ENCODE measurements at places on chromosomes 5 and 9.

DNA sequence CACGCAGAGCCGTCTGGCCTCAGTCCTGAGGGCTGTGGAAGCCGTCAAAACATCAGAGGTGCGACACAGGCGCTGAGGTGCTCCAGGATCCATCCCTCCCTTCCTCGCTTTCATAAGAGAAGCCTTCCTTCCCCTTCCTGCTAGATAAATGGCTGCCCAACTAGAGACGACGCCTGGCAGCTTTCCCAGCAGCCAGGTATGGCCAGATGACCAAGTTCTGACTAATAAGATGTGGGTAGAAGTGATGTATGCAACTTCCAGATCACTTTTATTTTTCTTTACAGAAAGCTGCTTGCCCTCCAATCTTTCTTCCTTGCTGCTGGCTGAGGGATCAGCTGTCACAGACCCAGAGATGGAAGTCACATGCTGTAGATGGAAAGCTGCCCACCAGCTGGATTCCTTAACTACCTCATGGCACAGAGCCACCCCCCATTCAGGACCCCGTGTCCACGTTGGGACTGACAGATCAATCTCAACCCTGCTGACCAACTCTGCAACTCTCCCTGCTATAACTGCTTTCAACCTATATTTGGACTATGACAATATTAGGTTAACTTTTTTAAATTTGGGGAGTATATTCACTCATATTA lies 8.8 kb downstream of the MAPK9 start:
- no peak overlapping the region for H3K27ac ChIP-seq
- H3K36me3 ChIP-seq, result 0 out of 2 replicates have a peak, but pooled peaks cover 4% of the 10 kb centered on the region
- no peak overlapping the region for H3K4me3 ChIP-seq
- H3K4me1 ChIP-seq, result no peaks in the 10 kb centered on the region
- DNase-seq, result no peak

DNA sequence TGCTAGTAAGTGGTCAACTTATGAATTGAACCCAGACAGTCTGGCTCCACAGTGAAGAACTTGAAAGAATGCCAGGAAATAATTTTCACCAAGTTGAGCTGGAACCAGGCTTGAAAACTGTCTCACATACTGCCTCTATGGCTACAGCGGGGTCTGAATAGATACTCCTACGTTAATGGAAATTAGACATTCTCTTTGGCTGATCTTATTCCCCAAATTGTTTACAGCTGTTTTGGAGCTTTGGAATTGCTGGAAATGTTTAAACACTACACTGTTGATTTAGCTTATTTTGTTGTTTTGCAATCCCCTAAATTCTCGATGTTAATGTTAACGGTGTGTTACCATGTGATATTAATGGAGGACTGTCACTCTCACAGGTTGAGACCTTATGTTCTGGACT lies 146.4 kb downstream of the FBXL7 start:
- no peak overlapping the region for H3K27ac ChIP-seq
- DNase-seq, result no peak
- no peaks in the 10 kb centered on the region for H3K36me3 ChIP-seq
- H3K4me3 ChIP-seq, result no peak overlapping the region
- no peaks in the 10 kb centered on the region for H3K27me3 ChIP-seq

DNA sequence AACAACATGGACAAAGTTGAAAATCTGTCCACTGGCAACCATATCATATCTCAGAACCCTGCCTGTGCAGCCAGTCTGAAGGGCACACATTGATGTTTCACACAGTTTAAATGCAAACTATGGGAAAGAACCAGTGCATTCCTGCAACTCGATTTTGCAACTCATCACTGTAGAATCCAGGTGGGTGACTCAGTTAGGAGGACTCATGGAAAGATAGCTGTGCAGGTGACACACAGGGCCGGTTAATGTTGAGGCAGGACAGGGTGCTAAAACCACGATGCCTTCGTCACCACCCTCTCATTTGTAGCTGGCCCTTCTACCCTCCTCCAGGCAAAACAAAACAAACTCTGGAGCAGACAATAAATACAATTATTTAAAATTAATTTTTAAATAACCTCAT lies 62.8 kb downstream of the TLE1 start:
- H3K4me1 ChIP-seq, result peaks cover 3% of the 10 kb centered on the region
- H3K36me3 ChIP-seq, result no peaks in the 10 kb centered on the region
- H3K27me3 ChIP-seq, result no peaks in the 10 kb centered on the region
- no peak overlapping the region for H3K4me3 ChIP-seq

DNA sequence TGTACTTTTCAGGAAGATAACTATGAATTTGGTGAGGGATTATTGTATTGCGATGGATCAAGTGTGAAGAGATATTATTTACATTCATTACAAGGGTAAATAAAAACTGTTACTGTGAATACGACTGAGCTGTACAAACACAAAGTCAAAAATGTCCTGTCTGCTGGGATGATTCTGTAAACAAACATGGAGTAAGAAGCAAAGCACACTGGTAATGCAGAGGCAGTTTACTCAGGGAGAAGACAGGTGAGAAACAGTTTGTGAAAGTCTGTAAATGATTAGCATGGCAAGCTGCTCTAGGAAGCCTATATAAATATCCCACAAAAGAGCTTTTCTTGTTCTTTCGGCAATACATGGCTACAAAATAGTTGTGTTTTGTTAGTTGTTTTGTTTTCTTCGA lies 115.4 kb upstream of the GNA14 start:
- no peak for DNase-seq
- H3K4me1 ChIP-seq, result no peaks in the 10 kb centered on the region
- H3K36me3 ChIP-seq, result no peaks in the 10 kb centered on the region
- no peaks in the 10 kb centered on the region for H3K27me3 ChIP-seq
- H3K4me3 ChIP-seq, result no peak overlapping the region
- H3K27ac ChIP-seq, result no peak overlapping the region

DNA sequence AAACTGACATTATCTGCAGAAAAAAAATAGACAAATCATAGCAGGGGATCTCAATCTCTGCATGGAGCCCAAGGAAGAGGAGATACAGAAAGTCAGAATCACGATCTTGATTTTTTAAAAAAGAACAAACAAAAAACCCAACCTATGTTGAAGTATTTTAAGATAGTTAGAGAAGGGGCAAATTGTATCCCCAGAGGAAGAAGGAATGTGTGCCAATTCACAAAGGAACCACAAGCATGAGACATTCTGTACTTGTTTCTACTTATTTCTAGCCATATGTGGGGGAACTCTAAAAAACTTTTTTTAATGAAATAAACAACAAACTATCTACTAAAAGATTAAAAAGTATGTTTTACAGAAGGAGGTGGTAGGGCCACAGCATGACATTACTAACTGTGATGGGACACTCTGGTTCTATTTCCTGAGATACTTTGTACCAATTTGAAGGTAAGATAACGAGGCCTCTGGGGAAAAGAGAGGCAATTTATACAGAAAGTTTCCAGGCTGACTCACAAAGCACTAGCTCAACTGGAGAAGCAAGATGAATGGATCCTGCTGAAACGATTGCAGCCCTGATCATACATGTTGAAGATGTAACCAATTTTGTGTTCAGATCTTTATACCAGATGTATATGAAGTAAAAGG lies 22.5 kb downstream of the RANBP3L start:
- H3K27me3 ChIP-seq, result no peaks in the 10 kb centered on the region
- DNase-seq, result no peak
- no peak overlapping the region for H3K4me3 ChIP-seq
- no peaks in the 10 kb centered on the region for H3K36me3 ChIP-seq
- no peaks in the 10 kb centered on the region for H3K4me1 ChIP-seq

- no peak overlapping the region for H3K4me3 ChIP-seq
- DNase-seq, result no peak
- H3K4me1 ChIP-seq, result no peaks in the 10 kb centered on the region
- no peak overlapping the region for H3K27ac ChIP-seq
- no peaks in the 10 kb centered on the region for H3K36me3 ChIP-seq
Measured at GRCh38 chr5:154390096-154390495, 55.7 kb upstream of the SAP30L start.
